ENCODE measurements at places on chromosomes 16 and 17.

GRCh38 chr16:50696575-50697420 lies 3.4 kb downstream of the NOD2 start:
- DNase-seq: no peak

- no peak for DNase-seq
These were observed 2.0 kb downstream of the GRIN2A start for GRCh38 chr16:10180042-10180770.

- no peak for DNase-seq
These were observed 47.4 kb downstream of the RAI1 start for GRCh38 chr17:17728550-17729251.

DNA sequence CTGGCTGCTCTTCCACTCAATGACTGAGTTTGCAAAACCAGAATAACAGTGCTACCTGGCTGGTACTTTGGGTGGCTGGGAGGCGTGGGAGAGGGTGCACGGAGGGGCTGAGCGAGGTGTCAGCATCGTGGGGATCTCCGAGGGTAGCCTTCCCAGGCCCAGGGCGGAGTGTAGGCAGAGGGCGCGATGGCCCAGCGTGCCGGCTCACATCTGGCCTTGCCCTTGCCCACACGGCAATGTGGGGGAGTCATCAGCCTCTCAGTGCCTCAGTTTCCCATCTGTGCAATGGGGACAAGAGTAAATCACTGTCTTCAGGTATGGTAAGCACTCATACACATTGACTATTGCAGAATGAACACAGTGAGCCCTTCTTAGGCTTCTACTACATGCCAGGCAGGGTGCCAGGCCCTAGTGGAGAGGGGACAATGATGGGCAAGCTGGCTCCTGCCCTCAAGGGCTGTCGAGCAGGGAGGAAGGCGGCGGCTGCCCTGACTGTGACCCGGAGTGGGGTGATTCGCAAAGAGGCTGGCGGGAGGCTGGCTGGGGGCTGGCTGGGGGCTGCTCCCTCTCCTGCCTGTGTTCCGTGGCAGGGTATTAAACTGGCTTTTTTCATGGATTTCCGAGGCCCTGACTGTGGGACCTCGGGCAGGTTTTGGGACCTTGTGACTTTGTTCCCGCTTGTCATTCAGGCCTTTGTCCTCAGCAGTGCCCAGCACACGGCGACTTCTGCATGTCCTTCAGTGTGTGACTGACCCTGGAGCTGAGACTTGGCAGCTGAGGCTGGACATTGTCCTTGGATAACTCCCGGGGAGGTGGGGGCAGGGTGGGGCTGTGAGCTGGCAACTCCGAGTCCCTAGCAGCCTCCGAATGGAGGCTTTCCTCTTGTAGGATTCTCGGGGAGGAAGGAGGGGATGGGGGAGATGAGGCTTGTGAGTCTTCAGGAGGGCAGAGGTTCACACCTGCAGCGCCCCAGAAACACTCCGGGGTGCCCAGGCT lies 243.1 kb downstream of the SEC14L1 start:
- DNase-seq: no peak

DNA sequence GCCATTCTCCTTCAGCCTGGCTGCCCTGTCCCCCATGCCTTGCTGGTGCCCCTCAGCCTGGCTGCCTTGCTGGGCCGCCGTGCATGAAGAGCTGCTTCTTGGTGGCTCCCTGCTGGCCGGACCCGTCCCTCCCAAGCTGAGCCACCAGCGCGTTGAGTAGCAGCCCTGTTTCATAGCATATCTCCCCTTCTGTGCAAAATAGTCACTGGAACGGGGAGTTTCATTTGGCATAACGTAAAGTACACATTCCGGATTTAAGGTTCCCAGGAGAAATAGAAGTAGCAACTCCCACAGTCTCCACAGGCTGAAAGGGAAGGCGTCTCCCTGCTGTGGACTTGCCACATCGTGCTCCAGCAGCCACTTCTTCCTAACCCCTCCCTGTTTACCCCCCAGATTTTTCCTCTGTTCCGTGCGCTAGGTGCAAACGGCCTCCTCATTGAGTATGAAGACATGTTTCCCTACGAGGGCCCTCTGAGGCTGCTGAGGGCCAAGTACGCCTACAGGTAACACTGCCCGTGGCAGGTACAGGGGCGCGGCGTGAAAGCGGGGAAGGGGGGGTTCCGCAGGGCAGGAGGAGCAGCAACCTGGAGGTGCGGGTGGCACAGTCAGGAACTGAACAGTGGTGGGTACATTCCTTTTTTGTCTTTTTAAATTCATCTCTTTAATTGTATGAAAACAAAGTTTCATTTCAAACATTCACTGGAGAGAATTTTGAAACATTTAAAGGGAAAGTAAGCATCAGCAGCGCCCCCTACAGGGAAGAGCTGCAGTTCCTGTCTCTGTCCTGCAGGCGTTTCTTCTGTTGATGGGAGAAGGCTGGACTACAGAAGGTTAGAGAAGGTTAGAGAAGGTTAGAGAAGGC lies 5.8 kb upstream of the OGFOD3 start:
- peak; percentile 17 for DNase-seq

GRCh38 chr17:2406271-2406902 lies 5.5 kb upstream of the MNT start:
- DNase-seq: no peak

DNA sequence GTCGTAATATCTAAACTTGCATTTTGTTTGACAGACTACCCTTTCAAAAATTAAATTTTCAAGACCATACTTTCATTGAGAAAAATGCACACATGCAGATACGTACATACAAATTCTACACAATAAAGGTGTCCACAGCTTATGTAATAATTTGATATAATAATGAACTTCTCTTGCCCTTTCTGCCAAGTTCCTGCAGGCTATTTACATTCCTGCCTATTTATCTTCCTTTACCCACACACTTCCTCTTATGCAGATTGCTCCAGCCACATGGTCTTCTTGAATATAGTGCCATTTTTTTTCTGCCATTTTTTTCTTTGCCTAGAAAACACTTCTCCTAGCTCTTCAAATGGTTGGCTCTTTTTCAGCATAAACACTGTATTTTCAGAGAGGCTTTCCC lies 826.9 kb upstream of the CDH8 start:
- DNase-seq: no peak

All from foreskin melanocyte (primary cell).